Stimulated activated CD8-positive, alpha-beta memory T cell treated with anti-CD3 and anti-CD28 coated beads, Interleukin-2, amount 100 ng/mL, for 48 hours (primary cell): ENCODE measurements at places on chromosomes 1 and 21.

DNA sequence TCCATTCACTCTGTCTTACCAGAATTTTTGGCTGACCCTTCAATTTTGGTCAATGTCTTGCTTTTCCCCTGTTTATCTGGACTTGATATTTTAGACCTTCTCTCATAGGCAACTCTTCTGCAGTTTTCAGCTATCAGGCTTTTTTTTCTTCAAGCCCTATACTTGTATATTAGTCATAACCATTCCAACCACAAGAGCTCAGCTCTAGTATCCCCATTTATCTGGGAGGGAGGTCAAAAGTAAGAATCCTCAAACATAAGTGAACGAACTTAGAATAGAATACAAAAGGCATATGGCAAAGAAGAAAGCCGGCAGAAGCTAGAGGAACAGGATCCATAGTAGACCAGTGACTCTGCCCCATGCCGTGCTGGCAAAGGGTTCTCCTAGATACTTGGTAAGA lies 45.9 kb upstream of the TNFSF4 start:
- DNase-seq: no peak

- no peak for DNase-seq
Observed at GRCh38 chr1:73781251-73781650, 416.7 kb downstream of the LRRIQ3 start.

GRCh38 chr1:180781718-180782117 lies 131.0 kb upstream of the KIAA1614 start:
- no peak for DNase-seq

DNA sequence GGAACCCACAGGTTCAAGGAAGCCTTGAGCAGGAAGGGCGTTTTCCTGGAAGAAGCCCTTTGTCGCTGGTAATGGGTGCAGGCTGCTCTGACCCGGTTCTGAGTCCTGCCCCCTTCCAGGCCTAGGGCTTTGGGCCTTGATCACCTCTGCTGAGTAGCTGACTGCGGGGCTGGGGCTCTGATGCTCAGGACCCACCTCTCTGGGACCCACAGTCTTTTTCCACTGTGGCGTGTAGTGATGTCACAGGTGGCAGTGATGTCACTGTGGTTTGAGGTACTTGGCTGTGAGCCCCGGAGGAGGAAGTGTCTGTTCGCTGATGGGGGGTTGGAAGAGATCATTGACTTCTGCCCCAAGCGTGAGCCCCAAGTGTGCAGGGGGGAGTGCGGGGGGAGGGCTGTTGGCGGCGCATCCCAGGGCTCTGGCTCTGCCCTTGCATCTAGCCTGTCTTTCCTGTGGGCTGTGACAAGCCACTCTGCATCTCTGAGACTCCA lies 6.9 kb downstream of the TNFRSF1B start:
- DNase-seq: peak; percentile 91

DNA sequence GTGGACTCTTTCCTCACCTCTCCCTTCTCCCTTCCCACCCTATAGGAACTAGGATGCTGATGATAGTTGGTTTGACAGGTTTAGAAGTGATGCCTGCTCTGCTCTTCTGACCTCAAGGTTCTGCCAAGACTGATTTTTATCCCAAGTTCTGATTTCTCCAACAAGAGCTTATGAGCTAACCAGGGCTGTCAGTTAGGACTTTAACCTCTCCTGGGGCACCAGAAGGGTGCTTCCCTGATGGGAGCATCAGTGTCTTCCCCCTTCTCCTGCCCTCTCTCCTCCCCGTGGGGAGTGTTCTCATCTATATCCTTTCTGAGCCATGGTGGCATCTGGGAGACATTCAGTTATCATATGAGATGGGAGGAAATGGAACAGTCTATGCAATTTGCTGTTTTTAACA lies 44.0 kb downstream of the ATP2B4 start:
- DNase-seq: no peak

GRCh38 chr1:27727126-27727525 lies 1.4 kb downstream of the FAM76A start:
- no peak for DNase-seq

DNA sequence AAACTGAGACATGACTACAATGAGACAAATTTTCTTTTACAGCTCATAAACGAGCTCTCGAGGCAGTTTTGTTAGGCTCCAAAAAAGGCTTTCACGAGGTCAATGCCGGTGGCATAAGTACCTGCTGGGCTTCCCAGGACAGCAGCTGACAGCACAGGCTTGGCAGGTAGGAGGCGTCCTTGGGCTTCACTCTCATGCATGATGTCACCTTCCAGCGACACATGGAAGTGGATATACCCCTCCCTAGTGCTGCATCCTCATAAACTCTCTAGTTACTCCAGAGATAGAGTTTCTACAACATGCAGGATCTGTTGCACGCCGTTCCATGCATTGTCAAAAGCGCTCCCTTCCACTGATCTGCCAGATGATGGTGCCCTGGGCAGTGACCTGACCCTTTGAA lies 112.5 kb upstream of the PAXBP1 start:
- DNase-seq: no peak

DNA sequence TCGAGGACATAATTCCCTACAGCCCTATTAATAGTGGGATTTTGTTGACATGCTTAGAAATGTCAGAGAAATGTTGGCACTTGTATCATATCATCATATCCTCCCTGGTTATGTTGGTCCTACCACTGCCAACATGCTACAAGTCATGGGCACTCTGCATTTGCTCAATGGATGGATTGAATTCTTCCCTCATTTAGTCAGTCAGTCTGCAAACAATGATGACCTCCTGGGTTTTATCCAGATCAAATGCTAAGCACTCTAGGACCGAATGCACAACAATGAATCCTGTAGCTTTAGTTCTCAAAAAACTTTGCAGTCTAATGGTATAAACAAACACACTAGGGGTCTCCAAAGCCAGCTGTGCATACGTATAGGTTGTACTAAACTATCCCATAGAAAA lies 357.2 kb upstream of the DPYD start:
- DNase-seq: no peak

- DNase-seq: no peak
Observed at GRCh38 chr1:178055093-178055492, 38.8 kb upstream of the RASAL2 start.

- DNase-seq: no peak
Observed at GRCh38 chr1:66266756-66267155, 267.2 kb upstream of the SGIP1 start.

GRCh38 chr1:64215576-64215975 lies 12.2 kb downstream of the UBE2U start:
- DNase-seq: no peak

- no peak for DNase-seq
Observed at GRCh38 chr1:11831945-11832725, 15.4 kb downstream of the NPPA start.

DNA sequence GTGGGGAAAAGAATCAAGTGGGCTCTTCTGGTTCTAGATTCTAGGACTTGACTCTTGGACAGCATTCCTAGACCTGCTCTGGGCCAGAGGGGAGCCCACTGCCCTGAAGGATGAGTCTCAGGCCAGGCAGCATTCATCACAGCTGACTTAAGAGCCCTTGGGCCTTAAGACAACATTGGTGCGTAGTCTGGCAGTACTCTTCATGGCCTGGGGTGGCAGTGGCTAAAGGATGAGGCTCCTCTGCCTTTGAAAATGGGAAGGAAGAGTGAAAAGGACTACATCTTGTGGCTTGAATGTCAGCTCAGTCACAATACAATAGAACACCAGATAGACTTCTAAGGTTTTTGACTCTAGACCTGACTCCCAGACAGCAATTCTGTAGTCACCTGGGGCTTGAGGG lies 1415.1 kb upstream of the PRMT6 start:
- DNase-seq: no peak

DNA sequence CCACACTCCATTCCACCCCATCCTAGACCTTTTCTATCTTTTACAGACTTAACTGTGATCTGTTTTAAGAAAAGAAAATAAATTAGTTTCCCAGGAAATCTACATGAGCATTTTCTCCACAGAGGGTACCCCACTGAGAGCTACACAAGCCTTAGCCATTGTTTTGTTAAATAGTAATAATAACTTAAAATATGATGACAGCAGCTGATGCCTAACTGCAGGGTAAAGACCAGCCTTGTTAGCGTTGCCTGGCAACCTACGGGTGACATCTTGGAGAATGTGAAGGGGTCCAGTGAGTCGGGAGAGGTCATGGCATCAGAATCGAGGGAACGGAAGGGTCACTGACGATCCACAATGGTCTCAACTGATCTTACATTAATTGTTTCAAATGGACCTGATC lies 233.2 kb upstream of the PBX1 start:
- no peak for DNase-seq

DNA sequence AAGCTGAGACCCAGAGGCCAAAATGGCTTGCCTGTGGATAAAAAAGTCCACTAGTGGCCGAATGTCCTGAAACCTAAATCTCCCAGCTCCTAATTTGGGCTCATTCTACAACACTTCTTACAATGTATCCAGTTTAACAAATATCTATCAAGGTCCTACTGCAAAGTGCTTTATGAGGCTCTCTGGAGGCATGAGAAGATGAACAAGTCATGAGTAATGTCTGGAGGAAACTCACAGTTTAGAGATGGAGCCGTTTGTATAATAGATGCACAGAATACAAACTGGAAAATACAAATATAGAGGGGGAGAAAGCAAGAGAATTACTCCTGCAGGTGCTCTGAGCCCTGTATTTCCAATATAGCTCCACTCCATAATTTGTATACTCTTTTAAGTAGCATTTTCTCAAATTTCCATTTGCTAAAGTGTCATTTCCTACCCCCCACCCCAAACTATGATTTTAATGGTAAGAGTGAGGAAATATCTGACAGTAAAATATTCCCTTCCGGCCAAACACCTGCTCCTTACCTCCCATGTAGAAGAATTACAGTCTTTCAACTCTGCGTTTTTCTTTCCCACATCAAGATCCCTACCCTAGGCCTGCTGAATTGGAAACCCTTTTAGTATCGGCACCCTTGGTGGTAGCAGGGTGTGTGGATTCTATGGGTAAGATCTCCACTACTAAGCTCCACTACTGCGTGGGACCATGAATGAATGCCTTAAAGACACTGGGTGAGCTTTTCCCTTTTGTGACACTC lies 3.3 kb upstream of the ADAMTS5 start:
- no peak for DNase-seq

GRCh38 chr1:201562659-201563405 lies 23.9 kb downstream of the NAV1 start:
- DNase-seq: no peak

GRCh38 chr1:113538225-113538624 lies 147.9 kb downstream of the MAGI3 start:
- no peak for DNase-seq

DNA sequence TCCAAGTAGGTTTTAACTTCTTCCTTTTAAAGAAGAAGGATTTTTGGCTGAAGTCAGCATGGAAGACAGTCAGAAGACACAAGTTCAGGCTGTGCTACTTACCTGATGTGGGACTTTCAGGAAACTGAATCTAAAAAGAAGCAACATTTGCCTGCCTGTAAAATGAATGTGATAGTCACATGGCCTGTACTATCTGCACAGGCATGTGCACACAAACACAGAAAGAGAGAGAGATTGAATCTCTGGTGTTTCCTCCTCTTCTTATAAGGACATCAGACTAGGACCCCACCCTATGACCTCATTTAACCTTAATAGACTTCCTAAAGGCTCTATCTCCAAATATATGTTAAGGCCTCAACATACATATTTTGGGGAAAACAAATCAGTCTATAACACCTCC lies 542.9 kb downstream of the PLPP3 start:
- DNase-seq: no peak

DNA sequence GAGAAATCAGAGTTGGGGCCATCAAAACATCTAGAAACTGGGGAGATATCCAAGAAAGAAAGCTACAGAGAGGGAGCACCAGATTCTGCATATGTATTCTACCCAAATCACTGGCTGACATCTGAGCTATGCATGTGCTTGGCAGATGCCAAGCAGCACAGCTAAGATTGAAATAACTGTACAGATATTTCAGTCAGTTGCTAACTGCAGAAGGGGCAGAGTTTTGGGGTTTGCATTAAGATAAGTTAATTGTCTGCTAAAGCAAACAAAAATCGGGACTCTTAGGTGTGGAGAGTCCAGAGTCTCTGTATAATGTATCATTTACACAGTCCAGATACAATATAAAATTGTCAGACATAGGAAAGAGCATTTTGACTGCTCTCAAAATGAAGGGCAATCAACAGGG lies 437.1 kb downstream of the PTBP2 start:
- DNase-seq: no peak

DNA sequence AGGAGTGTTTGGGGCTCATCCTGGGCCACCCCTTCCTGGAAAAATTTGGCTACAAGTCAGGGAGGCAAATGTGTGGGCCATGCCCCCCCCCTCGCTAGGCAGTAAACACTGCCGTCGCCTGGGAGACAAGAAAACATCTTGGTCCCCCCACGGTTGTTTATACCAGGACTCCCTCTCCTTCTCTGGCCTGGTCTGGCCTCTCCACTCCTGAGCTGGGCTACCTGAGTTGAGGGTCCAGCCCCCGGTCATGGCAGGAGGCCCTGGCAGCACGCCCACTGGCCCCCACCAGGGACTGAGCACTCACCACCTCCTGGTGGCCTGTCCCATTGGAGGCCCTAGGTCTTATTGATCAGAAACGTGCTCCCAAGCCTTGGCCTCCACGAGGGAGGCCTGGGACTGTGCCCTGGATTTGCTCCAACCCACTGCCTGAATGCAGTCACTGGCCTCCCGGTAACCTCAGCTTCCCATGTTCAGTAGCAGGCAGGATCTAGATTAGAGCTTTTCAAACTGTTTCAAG lies 15.8 kb downstream of the KCNQ4 start:
- DNase-seq: no peak

DNA sequence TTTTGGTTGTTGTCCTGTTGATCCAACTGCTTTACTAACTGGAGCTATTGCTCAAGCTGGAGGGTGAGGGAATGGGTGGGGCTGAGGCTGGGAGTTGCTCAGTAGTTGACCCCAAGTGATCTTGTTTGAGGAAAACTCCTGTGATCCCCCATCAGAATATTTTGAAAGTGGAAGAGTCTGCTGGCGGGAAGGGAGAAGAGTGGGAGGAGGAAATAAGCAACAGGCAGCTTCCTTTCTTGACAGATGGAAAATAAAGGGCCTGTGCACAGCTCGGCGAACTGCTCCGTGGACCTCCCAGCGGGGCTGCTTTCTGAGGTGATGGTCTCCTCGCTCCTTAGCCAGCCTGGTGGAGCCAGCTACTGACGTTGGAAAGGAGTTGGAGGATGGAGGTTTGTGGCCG lies 199.1 kb upstream of the LMO4 start:
- DNase-seq: no peak

DNA sequence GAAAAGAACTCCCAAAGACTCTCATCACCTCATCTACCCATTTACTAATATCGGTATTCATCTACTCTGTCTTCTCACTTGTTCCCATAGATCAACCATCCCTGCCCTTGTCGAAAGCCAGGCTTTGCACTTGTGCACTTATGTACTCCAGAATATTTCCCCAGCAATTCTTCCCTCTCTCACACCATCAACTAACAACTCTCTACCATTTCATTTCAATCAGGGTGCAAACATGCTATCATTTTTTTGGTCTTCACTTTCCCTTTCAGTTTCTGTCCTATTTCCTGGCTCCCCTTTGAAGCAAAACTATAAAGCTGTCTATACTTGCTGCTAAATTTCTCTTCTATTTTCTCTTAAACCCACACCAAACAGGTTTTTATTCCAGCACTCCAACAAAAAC lies 6.7 kb downstream of the C1orf105 start:
- DNase-seq: no peak

- DNase-seq: no peak
Observed at GRCh38 chr1:55217226-55217986, 2.2 kb upstream of the USP24 start.

GRCh38 chr1:159012495-159012894 lies 2.8 kb downstream of the IFI16 start:
- no peak for DNase-seq

GRCh38 chr1:168483539-168483938 lies 60.3 kb downstream of the XCL2 start:
- DNase-seq: no peak
